ENCODE measurements at places on chromosomes 1 and 21. TPM values are rescaled to one million over a fixed set of nuclear protein-coding genes. Genes with fewer than 3 reads are reported as not detected.

The OR2L3 gene
- total RNA-seq = not detected

DNA sequence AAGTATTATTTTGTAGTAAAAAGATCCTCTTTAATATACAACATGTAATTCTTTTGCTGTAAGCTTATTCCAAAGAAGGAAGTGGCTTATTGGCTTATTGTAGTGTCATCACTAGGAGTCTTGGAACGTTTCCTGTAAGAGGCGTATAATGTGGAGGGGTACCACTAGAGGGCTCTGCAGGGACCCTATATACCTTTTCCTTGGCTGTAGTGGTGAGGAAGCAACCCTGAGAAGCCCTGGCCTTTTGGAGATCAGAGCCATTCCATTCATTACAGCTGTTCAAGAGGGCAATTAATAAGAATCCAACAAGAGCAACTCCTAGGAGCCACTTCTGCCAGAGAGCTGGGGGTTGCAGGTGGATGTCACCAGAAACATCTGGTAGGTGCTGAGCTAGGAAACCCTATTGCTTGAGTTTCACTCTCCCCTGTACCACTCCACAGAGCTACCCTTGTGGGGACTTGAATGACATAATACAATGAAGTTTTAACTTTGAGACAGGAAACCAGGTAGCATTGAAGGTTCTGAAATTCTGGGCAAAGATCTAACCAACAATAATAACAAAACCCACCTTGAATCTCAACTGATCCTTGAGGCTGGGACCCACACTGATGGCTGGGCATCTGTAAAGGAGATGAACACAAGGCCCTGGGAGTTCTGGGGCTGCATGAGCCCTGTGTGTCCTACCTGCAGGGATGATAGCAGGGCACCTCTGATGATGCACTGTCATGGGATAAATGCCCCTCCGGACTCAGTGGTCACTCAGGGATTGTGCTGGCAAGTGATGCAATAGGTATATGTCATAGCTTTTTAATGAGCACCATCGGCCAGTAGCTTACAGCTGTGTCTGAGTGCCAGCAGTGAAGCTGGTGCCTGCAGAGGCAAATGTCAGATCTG, 160.2 kb upstream of the COA6 start:
- H3K27me3 ChIP-seq = no peaks in the 10 kb centered on the region
- H3K4me1 ChIP-seq = peaks cover 13% of the 10 kb centered on the region
- no peaks in the 10 kb centered on the region for H3K36me3 ChIP-seq
- H3K4me3 ChIP-seq = no peak overlapping the region
- DNase-seq = no peak

The PCP4 gene
- total RNA-seq = not detected

The HES5 gene
- not detected for total RNA-seq

The SELE gene
- not detected for total RNA-seq

GRCh38 chr1:27539901-27540861, 50.2 kb upstream of the WASF2 start:
- no peaks in the 10 kb centered on the region for H3K36me3 ChIP-seq
- H3K4me3 ChIP-seq = no peak overlapping the region
- H3K4me1 ChIP-seq = peaks cover 40% of the 10 kb centered on the region
- H3K27me3 ChIP-seq = no peaks in the 10 kb centered on the region
- no peak for DNase-seq
- H3K27ac ChIP-seq = no peak overlapping the region

GRCh38 chr1:223123011-223123610, 19.9 kb downstream of the TLR5 start:
- no peak overlapping the region for H3K27ac ChIP-seq
- H3K4me3 ChIP-seq = peak overlapping the region; percentile 24
- H3K36me3 ChIP-seq = no peaks in the 10 kb centered on the region

The GPX7 gene
- 9.9 TPM for total RNA-seq

DNA sequence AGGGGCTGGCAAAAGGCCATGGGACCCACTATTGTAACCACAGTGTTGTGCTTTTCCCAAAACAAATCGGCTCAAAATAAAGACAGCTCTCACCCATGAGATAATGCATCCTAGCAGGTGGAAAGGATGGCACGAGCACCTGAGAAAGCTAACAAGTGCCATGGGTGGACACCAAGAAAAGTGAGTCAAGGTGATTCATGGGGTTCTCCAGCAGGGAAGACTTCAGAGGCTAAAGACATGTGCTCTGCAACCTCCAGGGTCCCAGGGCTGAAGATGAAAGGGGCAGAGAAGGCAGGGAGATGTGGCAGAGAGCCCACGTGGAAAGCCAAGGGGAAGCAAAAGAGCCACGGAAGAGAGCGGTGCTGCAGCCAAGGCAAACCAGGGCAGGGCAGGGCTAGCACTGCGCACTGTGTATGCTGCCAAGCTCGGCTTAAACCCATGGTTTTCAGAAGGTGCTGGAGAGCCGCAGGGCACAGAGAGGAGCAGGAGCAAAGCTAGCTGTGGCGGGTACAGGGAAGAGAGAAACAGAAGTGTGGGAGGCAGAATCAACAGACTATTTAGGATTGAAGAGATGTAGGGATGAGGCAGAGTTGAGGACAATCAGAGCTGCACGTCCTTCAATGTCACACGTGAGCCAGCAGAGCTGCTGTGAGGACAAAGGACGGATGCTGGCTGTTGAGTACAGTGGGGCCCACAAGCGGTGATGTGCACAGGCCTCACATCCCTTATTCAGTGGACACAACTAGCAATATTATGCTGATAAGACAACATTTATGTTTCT, 41.8 kb upstream of the C1orf198 start:
- H3K36me3 ChIP-seq = peaks cover 83% of the 10 kb centered on the region
- no peaks in the 10 kb centered on the region for H3K27me3 ChIP-seq
- H3K27ac ChIP-seq = no peak overlapping the region
- H3K4me1 ChIP-seq = peaks cover 6% of the 10 kb centered on the region
- no peak for DNase-seq
- no peak overlapping the region for H3K4me3 ChIP-seq

- H3K27ac ChIP-seq = no peak overlapping the region
- H3K36me3 ChIP-seq = no peaks in the 10 kb centered on the region
- no peak for DNase-seq
- H3K4me3 ChIP-seq = no peak overlapping the region
Observed at GRCh38 chr1:152623203-152623844, 421 bp upstream of the LCE3A start.

Measured in upper lobe of left lung (tissue), 6 donors.